ENCODE measurements at places on chromosomes 11 and 22. TPM values are rescaled to one million over a fixed set of nuclear protein-coding genes. Genes with fewer than 3 reads are reported as not detected.

SCUBE2 gene
- 4.5 TPM for polyA plus RNA-seq

OR4A16 gene
- not detected for polyA plus RNA-seq

PDE2A gene
- polyA plus RNA-seq = 16.5 TPM

TRIM29 gene
- 2.2 TPM for polyA plus RNA-seq

PRR5 gene
- polyA plus RNA-seq = 39.1 TPM

MRGPRX3 gene
- not detected for polyA plus RNA-seq

MFRP gene
- not detected for polyA plus RNA-seq

MGAT3 gene
- 22.8 TPM for polyA plus RNA-seq

DNA sequence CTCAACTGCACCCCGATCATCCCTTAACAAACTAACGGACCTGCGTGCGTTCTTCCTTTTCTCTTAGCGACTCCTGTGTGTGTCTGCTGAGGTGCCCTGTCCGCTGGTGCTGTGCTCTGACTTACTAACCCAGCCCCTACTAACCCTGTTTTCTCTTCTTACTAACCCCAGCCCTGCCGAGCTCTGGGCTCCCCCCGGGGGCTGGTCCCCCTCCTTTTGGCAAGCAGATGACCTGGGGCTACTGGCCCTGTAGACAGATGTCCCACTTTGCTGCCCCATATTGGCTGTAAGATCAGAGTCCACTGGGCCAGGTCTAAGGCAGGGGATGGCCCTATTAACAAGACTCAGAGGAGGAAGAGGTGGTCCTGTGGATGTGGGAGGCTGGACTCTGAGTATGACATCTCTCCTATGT, 14.7 kb downstream of the MIAT start:
- DNase-seq = no peak

DNA sequence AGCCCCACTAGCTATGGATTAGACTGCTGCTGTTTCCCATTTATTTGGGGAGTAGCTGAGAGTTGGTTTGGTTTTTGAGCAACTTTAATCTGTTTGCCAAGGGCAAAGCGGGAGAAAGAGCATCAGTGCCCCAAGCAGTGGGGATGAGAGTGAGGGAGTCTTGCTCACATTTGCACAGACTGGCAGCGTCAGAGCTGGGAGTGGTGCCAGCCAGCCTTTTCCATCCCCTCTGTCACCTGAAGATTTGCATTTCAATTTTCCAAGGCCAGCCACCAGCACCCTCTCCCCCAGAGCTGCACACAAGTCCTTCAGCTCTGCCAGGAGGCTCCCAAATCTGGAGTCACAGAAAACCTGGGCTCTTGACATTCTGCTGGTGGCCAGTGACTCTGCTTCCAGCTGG, 21.0 kb upstream of the UVRAG start:
- DNase-seq = no peak

- no peak for DNase-seq
Observed at GRCh38 chr11:72234920-72235319, 9.1 kb downstream of the PHOX2A start.

DNA sequence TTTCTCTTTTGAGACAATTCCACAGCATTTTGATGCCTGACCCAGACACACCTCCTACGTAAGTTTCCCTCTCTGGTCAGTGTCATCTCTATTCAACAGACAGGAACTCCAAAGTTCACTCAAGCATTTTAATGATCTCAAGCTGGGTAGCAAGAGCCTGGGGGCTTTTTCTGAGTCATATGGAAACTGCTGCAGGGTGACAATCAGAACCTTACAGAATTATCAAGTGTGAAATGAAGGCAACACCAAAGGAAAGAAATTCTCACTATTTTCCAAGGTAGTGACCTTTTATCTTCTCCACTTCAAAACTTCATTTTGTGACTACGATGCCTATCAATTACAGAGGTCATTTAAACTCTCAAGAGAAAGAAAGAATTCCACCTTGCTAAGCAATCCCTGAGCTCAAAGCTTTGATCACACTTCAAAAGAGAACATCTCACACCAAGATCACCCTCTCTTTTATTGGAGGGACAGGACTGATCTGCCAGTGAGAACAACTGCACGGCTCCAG, 229.0 kb upstream of the ZC3H12C start:
- no peak for DNase-seq

DNA sequence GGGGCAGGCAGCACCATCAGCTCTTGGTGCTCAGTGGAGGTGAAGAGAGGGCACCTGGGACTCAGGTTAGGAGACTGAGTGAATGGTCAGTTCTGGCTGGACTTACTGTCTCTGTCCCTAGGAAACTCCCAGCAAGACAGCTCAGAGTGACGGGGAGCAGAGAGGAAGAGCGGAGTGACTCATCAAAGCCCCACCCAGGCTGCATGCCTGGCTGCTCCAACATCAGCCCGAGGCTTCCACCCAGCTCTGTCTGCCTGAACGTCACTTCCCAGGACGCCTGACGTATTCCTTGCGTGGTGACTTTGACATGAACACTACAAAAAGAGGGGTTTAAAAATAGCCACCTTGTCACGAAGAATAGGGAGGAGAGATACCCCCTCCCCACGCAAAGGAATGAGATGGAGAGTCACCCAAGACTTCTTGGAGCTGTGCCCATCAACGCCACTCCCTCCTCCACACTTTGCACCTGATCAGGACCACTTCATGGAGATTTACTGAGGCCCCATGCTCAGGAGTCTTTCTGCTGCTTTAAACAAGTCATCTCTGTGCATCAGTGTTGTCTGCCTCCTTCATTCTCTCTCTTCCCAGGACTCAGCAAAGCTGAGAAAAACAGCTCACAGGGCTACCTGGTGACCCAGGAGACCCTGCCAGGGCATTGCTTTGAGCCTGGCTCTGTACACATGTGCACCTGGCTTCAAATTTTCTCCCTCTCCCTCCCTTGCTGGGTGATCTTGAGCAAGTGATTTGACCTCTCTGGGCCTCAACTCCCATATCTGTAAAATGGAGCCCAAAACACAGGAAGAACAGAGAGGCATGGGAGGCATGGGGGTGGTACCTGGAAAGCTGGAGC, 83.1 kb downstream of the MN1 start:
- no peak for DNase-seq

- no peak for DNase-seq
Observed at GRCh38 chr22:32407312-32407711, 4.7 kb downstream of the RTCB start.

DNA sequence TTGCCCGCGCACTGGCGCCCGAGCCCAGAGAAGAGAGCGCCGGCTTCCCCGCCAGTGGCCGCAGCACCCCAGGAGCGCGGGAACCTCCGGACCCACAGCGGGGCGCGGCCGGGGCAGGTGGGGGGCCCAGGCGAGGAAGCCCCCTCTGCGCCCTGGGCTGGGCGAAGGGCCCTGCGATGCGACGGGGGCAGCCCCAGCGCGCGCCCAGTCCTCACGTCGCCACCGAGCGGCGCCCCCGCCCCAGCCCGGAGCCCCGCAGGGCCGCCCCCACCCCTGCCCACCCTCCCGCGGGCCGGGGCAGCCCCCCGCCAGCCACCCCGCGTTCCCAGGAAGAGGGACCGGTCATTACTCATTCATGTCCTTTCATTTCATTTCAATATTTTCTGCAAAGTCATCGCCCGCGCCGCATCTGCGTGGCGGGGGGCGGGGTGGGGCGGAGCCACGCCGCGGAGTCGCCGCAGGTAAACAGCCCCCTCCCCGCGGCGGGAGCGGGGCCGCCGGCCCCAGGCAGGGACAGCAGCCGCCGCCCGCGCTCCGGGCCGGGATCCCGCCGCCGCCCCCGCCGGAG, 673 bp upstream of the PANX2 start:
- no peak for DNase-seq

GRCh38 chr11:65978391-65979238, 17.1 kb downstream of the SART1 start:
- DNase-seq = no peak

GRCh38 chr11:76655501-76656049, 15.0 kb downstream of the LRRC32 start:
- no peak for DNase-seq

- DNase-seq = no peak
Observed at GRCh38 chr22:41532908-41533825, 11.1 kb downstream of the POLR3H start.

DNA sequence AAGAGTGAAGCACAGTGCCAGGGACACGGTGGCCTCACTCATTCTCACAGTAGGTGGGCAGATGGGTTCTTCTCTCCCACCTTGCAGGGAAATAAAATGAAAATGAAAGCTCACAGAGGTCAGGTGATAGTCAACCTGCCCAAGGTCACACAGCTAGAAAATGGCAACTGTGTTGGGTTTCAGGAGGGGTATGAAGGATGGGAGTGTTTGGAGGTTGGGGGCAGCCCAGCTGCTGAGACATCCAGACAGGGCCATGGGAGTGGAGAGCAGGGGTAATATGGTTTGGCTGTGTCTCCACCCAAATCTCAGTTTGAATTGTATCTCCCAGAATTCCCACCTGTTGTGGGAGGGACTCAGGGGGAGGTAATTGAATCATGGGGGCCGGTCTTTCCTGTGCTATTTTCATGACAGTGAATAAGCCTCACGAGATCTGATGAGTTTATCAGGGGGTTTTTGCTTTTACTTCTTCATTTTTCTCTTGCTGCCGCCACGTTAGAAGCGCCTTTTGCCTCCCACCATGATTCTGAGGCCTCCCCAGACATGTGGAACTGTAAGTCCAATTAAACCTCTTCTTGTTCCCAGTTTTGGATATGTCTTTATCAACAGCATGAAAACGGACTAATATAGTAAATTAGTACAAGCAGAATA, 247.0 kb downstream of the TENM4 start:
- DNase-seq = no peak

- DNase-seq = no peak
Observed at GRCh38 chr11:12838463-12839123, 164.4 kb downstream of the TEAD1 start.

DNA sequence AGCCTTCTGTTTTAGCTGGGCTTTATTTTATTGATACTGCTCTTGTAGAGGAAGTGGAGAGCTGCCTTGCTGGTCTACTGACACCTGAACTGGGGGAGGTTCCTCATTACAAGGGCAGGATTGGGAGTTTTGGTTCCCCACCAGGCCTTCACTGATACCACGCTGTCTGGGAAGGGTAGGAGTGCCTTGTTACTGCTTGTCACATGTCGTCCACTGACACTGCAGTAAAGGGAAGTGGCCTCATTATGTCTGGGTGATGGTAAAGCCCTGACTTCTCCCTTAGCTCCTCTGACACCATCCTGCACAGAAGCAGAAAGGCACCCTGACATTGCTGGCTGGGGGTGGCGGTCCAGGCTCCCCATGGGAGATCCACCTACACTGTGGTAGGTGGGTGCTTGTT, 38.7 kb upstream of the ELF5 start:
- DNase-seq = no peak

- no peak for DNase-seq
Observed at GRCh38 chr22:37632174-37633088, 7.0 kb upstream of the SH3BP1 start.

DNA sequence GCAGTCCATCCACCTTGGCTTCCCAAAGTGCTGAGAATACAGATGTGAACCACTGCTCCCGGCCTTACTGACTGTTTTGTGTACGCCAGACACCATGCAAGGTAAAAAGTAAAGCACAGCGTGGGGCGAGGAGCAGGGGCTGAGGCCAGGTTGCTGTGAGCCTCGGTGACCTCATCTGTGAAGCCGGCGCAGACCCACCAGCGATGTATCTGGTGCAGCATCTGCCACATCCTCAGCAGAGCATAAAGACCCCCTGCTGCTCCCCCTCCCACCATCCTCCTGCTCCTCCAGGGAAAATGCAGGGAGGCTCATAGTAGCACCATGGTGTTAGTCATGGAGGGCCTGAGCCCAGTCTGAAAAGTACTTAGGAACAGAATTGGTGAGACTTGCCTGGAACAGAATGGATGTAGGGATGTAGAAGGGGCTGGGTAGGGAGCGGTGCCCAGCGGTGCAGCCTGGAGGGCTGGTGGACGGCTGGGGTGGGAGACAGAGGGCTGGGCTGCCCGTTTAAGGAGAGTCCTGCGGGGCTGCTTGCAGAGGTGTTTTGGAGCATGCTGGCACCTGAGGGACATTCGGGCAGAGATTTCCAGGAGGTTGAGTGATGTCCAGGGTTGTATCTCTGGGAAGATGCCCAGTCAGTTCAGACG, 462.4 kb downstream of the BRD1 start:
- DNase-seq = no peak

GRCh38 chr11:108009497-108010370, 1.0 kb downstream of the CUL5 start:
- DNase-seq = no peak

DNA sequence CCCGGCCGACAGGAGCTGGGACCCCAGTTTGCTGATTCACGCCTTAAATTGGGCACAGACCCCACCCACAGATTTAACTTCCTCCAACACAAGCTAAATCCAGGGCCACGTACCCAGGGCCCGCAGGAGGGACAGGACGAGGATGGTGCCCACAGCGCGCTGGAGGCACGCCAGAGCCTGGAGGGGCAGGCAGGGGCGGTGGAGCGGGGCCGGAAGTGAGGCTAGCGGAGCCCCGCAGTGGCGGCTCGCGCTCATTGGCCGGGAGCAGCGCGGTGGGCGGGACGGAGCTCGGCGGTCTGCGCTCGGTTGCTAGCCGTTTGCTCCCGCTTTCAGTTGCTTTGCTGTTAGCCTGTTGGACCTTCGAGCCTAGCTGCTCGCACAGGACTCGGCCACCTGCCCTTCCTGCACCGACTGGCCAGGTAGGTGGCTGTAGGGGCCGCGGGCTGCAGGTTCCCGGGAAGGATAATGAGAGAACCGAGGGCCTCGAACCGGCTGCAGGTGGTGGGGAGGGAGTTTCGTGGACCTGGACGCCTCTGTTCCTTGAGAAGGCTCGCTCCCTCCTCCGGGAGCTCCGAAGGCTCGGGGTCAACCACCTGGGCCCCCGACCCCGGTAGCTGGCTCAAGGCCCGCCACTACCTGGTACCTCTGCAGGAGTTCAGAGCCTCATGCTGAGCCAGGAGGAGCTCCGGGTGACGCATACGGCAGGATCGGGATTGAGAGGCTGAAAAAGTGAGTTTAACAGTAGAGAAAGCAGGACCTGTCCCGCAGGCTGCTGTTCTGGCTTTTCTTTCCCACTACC, at the start of gene CCDC134:
Gene CCDC134 (plus strand): TSS at position 332 of the 799 bp plus-strand sequence. CDS start 8,212 bp downstream, outside the sequence.
- DNase-seq = peak; percentile 70

GRCh38 chr11:16412525-16413172, 56.3 kb upstream of the SOX6 start:
- no peak for DNase-seq

GRCh38 chr11:112206071-112206470, 20.2 kb upstream of the PTS start:
- no peak for DNase-seq

DNA sequence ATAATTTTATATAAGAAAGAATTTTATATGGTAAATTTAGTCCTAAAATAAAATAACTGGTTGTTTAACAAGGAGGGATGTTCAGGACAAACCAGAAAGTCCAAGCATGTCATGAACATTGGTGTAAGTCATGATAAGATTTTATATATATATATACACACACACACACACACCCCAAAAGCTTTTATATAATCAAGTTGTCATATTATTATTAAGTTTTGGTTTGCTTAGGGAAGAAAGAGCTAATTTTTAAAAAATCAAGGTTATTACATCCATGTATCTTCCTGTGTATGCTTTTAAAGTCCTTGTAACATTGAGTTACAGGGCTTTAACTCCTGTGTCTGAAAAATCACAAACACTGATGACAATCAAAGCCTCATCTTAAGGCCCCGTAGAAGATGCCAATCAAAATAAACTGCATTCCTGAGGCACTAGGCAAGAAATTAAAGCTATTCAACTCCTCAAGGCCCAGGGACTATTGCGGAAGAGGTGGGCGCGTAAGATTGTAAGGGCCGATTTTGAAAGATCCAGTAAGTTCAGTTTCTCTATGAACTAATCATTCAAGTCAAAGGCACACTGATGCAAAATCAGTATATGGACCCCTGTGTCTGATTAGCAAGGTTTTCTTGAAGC, 16.8 kb downstream of the APOL6 start:
- no peak for DNase-seq

Data from left renal cortex interstitium (tissue), 4 donors.